CMK (cell line): ENCODE measurements at places on chromosomes 1 and 21.

- no peak for DNase-seq
These were observed 21.8 kb downstream of the VTCN1 start for GRCh38 chr1:117188816-117189437.

GRCh38 chr1:244817415-244817894 lies 18.0 kb upstream of the COX20 start:
- DNase-seq: no peak

DNA sequence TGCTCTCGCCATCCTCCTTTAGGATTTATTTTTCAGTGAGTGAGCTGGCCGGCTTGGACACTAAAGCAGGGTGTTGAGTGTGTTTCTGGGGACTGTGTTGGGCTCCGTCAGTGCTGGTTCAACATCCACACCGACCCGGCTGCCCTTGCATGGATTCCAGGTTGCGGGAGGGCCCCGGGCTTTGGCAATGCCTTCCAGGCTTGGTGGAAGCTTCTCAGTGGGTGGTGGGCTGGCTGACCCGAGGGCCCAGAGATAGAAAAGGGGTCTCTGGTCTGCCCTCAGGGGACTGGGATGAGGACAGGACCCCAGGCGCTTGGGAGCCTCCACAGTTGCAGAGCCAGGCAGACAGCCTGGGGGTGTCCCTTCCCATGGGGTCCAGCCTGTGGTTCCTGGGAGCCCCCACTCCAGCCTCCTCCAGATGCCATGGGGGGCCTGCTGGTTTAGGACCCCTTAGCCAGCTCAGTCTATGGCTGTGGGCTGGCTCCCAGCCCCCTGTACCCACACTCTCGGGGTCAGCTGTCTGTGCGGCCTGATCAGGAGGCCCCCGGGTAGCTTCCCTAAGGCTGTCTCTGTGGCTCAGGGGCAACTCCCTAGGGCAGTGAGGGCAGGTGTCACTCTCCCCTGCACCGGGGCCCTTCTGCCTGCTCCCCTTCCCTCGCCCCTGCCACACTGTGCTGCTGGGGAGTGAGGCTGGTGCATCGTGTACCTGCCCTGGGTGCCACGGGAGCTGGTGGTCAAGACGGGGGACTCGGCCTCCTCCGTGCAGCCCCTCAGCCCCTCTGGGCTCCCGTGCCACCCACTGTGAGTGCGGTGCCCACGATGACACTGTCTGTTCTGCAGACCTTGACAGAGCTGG lies 16.5 kb downstream of the PDXK start:
- no peak for DNase-seq

GRCh38 chr1:89269277-89269676 lies 3.4 kb downstream of the GBP5 start:
- DNase-seq: no peak

DNA sequence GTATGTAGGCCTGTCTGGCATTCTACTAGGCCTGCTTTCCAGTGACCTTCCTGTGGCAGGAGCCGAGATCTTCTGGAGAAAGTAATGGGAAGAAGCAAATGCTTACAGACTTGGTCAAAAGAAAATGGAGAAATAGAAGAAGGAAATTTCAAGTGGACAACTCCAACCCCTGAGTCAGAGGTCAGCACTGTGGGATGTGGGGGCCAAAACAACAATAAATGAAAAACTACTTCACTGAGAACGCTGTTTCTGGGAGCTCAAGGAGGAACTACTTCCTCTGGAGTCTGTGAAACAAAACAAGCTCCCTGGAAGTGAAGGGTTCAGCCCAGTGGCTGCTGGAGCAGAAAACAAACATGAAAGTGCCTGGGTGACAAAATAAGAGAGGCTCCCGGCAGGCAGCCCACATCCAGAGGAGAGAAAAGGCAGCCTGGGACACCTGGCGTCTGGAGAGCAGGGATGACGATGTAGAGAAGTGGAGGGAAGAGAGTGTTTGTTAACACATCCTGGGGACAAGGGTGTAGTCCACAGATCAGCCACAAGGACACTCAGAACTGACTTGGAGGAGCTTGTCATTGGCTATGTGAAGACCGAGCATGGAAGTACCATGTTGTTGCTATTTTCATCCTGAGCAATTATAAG lies 355.2 kb downstream of the SMYD3 start:
- DNase-seq: no peak

GRCh38 chr1:32825181-32825580 lies 7.7 kb downstream of the S100PBP start:
- no peak for DNase-seq

DNA sequence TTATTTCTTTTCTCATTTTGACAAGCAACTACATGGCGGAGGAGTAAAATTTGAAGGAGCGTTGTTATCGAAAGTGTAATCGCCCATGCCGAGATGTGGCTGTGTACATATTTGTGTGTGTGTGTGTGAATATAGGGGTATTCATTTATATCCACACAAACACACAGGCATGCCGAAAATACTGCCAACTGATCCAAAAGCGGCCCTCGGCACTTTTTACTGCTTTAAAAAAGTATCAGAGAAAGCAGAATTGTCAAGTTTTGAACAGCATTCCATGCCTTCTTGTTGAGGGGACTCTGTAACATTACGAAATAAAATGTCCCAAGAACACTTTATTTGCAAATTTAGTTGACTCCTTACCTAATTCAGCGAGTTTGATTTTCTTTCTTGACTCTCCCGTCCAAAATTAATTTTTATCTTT lies 1.1 kb downstream of the PBX1 start:
- DNase-seq: no peak

GRCh38 chr1:99004254-99004860 lies 304 bp downstream of the PLPPR5 start:
- DNase-seq: no peak

GRCh38 chr1:206633708-206634121 lies 1.6 kb upstream of the DYRK3 start:
- no peak for DNase-seq

GRCh38 chr1:230923176-230923575 lies 54.9 kb upstream of the C1orf198 start:
- DNase-seq: no peak

DNA sequence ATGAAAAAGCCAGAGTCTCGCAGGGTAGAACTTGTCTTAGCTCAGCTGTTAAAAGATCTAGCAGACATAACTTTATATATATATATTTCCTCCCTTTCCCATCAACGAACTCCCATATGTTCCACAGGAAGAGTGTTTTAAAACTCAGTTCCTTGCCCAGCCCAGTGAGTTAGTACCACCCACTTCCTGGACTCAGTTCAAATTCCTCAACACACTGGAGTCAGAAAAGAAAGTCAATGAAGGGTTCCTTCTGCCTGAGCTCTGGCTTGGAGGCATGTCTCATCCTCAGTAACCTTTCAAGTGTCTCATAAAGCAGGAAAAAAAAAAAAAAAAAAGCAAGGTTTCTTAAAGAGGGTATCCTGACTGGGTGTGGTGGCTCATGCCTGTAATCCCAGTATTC lies 15.6 kb downstream of the TPM3 start:
- DNase-seq: no peak

DNA sequence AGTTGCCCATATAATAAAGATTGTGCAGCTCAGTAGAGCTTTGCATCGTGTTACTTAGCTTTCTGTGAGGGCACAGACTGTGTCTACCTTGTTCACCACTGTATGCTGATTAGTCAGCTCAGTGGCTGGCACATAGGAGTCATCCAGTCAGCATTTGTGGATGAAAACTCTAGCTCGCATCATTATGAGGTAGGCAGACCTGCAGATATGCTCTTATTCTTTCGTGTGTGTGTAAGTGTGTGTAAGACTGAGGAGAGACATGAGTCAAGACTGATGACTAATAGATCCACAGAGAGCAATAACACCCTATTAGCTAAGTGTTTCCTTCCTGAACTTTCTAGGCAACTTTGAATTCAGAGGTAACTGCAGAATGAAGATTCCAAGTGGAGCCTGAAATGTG lies 17.1 kb downstream of the TTF2 start:
- DNase-seq: no peak

GRCh38 chr1:185598332-185598731 lies 135.9 kb upstream of the HMCN1 start:
- DNase-seq: no peak

DNA sequence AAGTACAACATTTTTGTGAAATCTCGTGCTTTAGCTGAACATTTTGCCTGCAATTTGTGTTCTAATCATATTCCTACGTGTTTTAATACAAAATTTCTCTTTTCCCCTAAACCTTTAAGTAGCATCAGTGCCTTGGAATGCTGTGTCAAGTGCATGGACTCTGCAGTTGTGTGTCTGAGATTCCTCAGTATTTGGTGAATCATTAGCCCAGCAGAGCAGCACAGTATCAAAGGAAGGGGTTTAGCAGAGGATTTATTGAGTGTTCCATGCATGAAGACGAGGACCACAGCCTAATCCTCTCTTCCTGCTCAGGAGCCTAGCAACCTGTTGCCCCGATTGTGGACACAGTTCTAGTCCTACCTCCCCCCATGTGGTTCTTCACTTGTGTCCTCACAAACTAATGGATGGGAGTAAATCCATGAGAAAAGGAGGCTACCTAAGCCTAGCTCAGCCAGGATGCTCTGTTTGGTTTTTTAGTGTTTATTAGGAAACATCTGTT lies 29.3 kb upstream of the PCP4 start:
- DNase-seq: no peak

GRCh38 chr1:20981915-20982314 lies 194.8 kb downstream of the EIF4G3 start:
- no peak for DNase-seq

GRCh38 chr21:37757606-37758376 lies 158.5 kb downstream of the KCNJ6 start:
- DNase-seq: no peak

DNA sequence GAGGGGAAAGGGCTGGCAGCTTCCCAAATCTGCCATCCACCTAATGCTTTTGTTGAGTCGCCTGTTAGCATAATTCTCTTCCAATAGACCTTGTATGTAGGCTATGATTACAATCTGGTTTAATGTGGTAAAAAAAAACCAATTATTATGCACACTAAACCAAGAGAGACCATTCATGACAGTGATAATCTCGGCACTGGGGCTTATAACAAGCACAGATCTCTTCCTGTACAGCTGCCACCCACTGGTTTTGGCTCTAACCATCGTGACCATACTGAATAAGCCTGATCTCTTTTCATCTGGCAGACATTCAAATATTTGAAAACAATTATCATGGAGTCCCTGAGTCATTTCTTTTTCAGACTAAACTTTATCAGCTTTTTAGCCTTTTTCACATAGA lies 12.0 kb upstream of the SYT14 start:
- no peak for DNase-seq

DNA sequence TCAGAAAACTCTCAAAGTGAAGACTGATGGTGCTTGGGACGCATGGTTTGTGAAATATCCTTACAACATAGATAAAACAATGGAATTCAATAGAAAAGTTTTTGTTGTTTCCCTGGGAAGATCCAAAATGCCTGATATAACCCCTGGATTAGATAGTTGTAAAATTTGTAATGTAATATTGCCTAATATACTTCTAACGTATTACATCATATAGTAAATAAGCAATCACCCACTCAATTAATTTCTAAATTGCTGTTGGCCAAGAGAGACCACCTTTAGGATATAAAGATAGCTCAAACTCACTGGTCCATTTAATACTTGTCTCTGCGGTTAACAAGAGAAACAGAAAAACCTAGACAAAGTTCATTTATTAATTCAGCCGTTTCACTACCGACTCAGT lies 42.2 kb downstream of the TTC13 start:
- no peak for DNase-seq

GRCh38 chr21:39330001-39330400 lies 16.6 kb upstream of the BRWD1 start:
- no peak for DNase-seq

- DNase-seq: no peak
These were observed 311.9 kb upstream of the PLD5 start for GRCh38 chr1:242836423-242836822.

GRCh38 chr1:156198831-156199349 lies 5.0 kb downstream of the SLC25A44 start:
- no peak for DNase-seq

DNA sequence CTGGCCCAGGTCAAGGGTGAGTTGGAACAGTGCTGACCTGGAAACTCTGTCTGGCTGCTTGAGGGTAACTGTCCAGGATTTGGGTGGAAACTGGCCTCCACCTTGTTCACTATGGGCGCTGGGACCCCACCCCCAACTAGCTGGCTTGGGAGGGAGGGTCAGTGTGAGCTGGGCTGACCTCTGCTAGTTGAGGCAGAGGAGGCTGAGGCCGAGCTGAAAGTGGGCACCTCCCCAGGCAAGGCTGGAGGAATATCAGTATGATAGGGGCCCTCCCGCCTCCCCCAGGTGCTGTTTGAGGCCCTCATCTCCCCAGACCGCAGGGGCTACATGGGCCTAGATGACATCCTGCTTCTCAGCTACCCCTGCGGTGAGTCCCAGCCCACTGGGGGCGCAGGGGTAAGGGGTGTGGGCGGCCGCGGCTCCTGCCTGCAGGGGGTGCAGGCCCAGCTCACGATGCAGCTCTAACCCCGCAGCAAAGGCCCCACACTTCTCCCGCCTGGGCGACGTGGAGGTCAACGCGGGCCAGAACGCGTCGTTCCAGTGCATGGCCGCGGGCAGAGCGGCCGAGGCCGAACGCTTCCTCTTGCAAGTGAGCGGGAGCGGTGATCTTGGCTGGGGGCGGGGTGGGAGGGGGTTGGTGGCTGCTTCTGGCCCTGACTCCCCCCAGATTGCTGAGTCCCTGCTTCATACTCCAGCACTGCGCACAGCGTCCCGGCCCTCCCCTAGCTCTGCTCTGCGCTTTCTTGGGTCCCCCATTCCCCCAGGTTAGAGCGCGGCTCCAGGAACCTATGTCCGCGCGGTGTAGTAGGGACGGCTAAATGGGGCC lies 22.9 kb downstream of the PTPRU start:
- no peak for DNase-seq

DNA sequence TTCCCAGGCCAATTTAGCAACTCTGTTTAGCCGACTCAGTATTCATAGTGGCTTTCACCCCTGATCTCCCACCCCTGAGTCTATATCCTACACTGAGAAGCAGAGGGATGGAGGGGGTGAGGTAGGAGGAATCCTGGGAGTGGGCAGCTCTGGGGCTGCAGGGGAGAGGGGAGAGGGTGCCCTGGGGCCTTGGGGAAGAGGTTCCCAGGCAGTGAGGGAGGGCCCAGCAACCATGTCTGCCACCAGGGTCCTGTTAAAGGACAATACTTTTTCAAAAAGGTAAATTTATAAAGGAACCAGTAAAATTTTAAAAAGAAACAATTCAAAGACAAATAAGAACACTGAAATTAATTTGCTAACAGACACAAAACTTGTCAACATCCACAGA lies 30.3 kb downstream of the EPHX1 start:
- DNase-seq: no peak

GRCh38 chr1:15391366-15391765 lies 18.3 kb upstream of the EFHD2 start:
- no peak for DNase-seq

- DNase-seq: no peak
These were observed 7.1 kb downstream of the PRRX1 start for GRCh38 chr1:170670802-170671628.

GRCh38 chr1:36122062-36123030 lies 2.7 kb downstream of the COL8A2 start:
- DNase-seq: no peak

DNA sequence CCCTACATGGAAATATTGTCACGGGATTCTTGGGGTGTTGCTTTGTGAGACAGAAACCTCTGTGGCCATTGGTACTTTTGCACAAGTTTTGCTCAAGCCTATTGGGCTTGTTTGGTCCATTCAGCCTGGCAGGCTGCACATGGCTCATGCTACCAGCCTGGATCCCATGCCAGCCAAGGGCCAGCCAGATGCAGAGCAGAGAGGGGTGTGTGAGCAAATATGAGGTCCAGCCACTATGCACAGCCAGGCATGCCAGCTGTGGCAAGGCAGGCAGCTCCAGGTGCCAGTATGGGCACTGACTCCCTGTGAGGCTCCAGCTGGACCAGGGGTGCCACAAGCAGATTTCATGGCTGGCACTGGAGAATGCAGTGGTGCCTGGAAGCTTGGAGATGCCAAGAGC lies 6.7 kb upstream of the CHD1L start:
- DNase-seq: no peak

- no peak for DNase-seq
These were observed 63.3 kb upstream of the PARP1 start for GRCh38 chr1:226470921-226471866.
